ENCODE measurements at places on chromosomes 12 and 14.

GRCh38 chr12:31491841-31492598 lies 98.9 kb downstream of the DENND5B start:
- no peak for DNase-seq

- no peak for DNase-seq
Measured at GRCh38 chr14:46940611-46941010, 289.0 kb upstream of the RPL10L start.

DNA sequence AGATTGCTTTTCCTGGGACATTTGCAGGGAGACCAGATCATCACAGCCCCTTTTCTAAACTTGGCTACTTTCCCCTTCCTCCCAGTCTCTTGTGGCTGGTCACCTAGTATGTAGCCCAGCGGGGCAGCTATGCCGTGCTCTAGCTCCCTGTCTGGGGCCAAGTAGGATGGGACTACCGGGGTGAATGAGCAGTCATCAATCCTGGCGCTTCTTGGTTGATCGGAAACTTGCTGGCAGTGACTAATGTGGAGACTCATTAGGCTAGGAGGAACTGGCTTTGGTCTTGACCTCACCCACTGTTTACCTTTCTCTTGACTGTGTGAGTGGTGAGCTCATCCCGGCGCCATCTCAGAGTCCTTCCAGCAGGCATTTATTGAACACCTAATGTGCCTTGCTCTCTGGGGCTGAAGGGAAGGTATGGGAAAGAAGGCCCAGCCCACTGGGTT lies 15.9 kb downstream of the PLEKHG3 start:
- no peak for DNase-seq

DNA sequence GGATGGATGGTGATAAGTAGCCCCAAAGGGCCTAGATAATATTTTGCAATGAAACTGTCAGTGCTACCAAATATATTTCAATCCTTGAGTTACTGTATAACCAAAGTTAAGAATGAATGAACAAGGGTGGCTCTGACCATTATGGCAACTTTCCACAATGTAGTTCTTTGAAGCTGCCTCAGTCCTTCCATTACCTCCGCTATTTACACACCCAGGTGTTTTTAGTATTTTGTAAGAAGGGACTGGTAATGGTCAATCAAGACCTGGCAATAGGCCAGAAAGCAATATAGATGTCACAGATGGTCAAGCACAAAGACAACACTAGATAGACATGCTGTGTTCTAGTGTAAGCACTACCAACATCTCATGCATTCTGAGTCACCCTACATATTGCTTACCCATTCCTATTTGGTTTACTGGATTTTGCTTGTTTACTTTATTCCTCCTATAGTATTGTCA lies 16.3 kb downstream of the DUSP16 start:
- DNase-seq, result no peak

DNA sequence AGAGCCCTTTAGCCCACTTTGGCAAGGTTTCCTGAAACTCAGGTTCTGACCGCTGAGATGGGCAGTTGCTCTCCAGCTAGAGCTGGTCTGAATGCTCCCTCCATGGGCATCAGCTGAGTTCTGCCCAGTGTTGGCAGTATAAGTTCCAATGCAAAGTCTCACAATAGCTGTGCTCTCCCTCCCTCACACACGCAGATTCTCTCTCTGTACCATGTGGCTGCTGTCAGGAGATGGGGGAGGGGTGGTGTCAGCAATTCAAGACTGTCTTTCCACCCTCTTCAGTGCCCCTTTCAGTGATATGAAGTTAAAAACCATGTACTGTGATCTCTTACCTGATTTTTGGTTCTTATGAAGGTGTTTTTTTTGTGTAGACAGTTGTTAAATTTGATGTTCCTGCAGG lies 164.3 kb upstream of the PLEKHA5 start:
- no peak for DNase-seq

DNA sequence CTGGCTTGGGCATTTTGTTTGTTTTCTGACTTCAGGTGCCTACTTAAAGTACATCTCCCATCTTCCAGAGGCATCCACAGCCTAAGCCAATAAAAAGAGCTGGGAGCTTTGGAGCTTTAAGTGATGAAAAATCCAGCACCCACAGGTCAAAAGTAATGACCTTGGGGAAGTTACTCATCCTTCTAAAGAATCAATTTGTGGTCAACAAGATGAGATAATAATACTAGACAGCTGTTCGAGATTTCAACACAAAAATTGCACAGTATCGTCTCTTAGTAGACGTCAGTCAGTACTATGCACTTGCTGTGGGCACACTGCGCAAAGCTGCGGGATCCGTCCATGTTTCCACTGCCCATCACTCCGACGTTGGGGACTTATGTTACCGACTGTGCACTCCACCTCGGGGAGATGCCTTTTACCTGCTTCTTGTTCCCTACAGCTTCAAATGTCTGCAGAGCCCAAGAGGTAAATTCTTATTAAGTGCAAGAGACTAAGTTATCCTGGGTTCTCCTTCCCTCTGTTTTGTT lies 1.3 kb downstream of the ST8SIA1 start:
- no peak for DNase-seq

DNA sequence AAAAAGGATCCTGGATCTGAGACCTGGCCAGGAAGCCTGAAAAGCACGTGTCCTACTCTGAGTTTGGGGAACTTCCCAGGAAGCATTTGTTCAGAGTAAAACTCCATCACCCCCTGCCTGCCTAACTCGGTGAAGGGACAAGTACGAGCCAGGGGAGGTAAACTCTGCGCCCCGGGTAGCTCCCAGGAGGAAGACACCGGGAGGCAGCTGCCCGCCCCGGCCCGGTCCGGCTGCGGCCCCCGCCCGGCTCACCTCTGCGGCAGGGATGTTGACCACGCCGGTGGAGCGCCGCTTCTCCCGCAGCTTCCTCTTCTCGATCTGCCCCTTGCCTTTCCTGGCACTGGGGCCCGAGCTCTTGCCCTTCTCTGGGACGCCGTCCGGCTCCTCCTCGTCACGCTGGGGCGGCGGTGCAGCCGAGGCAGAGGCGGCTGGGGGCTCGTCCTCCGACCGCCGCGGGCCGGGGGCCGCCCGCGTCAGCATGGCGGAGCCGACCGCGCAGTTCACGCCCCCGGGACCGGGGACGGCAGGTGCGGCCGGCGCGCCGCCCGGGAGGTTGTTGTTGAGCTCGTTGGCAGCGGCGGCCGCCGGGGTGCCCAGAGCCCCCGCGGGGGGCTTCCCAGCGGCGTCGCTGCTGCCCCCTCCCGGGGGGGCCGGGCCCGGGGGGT lies 1.2 kb downstream of the PAWR start:
- DNase-seq, result no peak

- no peak for DNase-seq
Measured at GRCh38 chr12:49368240-49368600, 958 bp downstream of the SPATS2 start.

GRCh38 chr14:91693346-91693745 lies 38.5 kb downstream of the CATSPERB start:
- DNase-seq, result no peak

DNA sequence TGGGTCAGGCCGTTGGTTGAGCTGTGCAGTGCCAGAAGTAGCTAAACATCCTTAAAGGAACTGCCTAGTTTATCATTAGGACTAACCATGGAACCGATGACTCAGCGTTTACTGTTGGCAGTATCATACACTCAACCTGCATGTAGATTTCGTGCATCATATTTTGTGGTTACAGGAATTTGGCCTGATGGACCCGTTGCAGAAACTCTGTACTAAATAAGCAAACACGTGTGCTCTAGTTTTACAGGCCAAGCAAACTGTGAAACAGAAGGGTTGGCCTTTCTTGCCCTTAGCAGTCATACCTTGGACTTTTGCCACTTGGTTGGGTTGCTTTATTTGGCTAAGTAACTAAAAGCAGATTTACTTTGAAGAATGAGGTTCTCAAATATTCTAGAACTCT lies 35.6 kb downstream of the DGLUCY start:
- no peak for DNase-seq

DNA sequence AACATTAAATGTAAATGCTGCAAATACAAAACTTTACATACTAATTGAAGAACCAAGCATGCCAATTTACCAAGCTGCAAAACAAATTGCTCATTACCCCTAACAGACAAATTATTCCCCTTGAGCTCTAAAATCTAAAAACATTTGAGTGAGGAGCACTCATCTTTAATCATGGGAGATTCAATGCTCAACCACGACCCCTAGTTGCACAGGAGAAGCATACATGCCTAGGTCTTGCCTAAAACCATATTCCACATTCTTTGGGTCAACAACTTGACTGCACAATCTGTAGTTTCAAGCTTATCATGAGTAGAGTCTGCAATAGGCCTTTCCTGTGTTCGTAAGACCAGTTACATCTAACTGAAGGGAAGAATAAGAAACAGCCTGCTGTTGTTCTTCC lies 69.7 kb downstream of the MGAT4C start:
- DNase-seq, result no peak

DNA sequence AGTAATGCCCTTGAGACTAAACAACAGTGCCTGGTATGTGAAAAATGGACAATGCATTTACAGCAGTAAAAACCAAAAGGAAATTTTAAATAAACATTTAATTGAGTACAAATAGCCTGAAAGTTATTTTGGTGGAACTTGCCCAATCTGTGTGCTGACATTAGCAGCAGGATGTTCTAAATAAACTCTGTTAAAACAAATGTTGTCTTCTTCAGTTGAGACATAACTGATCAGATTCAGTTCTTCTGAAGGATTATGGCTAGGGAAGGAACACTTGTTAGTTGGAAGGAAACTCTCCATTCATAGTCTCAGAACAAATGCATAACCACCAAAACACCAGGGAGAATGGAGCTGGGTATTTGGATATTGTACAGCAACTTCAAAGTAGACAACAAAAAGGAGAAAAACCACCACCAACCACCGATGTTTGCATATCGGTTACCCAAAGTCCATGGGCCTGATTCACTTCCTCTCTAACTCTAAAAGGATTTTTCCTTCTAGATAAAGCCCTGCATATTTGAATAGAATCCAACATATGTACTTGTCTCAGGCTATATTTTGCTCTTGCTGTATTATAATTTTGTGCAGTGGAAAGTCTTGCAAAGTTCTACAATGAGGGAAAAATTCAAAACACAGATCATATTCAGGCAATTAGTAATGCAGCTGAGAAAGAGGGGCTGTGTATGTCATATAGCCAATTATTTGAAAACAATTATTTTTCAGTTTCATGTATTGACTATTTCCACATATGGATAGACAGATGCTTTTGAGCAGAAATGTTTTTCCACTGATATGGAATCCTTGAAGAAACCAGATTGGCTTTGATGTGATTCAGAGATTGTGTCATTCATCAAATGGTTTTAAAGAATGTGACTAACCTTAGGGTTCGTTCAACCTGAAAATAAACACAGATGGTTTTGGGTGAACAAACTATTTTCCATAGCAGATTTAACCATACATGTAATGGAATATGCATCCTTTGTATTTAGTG lies 152.2 kb upstream of the BMP4 start:
- DNase-seq, result no peak

DNA sequence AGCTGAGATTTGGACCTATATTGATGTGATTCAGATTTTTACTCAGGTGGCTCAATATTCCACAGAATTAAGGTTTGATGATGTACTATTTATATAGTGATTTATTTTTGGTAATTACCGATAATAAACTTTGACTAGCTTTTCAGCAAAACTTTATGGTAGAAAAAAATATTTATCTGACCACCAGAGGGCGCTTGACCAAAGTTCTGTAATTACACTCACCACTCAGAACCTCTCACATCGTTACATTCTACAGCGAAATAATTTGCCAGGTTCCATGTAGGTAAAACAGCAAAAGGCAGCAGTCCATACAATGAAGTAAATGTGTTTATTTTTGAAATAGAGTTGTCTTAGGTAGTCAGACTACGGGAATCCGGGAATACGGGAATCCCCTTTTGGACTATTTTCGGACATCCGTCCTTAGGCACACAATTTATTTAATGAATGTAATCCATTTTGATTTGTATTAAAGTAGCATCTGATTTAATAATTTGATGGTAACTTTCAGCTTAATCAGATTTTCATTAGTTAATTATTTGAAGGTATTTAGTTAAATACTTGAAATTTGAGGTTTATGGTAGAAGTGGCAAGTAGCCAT lies 143.0 kb upstream of the DDHD1 start:
- DNase-seq, result no peak

DNA sequence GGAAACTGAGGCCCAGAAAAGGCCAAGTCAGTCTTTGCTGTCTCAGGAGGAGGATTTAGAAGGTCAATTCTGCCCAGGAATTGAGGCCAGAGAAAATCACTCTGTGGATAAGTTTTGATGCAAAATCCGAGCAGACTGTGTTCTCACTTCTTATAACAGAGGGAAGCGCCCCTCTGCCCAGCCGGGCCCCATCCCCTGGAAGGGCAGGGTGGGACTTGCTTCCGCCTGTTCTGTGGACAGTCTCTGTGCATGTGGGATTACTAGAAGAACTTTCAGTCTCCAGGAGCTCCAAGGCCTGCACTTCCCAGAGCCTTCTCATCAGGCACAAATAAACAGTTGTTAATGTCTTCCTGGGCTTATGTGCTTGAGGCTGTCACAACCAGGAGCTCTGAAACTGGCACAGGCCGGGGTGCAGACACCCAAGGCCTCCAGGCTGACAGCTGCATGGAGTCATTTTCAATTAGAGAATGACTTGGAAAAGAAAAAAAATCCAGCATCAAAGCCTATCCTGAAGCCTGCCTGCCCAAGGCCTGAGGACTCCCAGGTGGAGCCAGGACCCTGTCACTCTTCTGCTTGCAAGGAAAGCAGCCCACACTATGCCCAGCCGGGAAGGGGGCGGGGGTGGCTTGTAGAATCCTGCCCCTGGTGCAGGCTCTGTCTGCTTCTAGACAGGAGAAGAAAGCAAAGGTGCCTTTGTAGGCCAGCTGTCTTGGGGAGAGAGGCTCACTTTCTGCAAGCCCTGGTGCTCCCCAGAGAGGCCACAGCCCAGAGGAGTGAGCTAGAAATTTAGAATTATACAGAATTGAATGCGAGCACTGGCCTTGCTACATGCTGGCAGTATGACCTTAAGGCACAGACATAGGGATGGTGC lies 84.7 kb downstream of the NTF3 start:
- DNase-seq, result no peak
